ENCODE measurements at places on chromosomes 7 and 10.

DNA sequence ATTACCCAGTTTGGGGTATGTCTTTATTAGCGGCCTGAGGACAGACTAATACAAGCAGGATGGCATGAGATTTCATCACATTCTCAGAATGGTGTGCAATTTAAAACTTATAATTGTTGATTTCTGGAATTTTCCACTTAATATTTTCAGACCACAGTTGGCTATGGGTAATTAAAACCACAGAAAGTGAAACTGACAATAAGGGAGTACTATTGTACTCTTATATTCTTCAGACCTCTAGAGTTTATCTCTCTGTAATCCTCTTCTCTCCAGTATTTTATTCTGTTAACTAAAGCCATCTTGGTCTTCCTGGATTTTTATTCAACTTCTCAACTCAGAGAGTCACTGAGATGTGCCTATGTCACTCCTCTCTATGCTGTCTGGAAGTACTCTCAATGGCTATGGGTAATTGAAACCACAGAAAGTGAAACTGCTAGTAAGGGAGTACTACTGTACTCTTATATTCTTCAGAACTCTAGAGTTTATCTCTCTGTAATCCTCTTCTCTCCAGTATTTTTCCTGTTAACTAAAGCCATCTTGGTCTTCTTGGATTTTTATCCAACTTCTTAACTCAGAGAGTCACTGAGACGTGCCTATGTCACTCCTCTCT lies 118.3 kb downstream of the PPP1R17 start:
- no peak for DNase-seq

DNA sequence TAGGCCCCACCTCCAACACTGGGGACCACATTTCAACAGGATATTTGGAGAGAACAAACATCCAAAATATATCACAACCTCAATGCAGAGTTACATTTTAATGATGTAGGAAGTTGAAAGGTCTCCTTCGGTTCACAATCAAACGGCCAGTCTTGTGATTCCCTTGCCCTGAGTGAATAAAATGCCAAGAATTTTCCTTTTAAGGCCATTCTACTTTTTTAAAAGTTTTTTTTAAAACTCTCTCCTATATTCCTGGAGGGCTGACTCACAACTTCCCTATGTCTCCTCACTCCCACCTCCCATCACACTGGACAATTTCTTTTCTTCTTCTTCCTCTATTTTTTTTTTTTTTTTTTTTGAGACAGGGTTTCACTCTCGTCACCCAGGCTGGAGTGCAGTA lies 693.6 kb upstream of the AUTS2 start:
- no peak for DNase-seq

DNA sequence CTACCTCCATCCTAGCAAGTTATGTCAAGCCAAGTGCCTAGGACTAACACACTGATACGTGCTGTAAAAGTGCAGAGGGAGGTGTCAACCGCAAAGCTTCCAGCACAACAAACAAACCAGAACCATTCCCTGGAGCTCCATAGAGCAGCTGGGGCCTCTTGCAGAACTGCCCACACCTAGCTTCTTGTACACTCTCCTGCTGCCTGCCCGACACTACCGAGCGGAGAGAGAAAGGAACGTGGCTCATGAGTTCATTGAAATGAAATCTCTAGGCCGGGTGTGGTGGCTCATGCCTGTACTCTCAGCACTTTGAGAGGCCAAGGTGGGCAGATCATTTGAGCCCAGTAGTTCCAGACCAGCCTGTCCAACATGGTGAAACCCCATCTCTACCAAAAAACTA lies 73.5 kb downstream of the MKI67 start:
- DNase-seq = no peak

GRCh38 chr10:73731588-73732375 lies 12.4 kb upstream of the SEC24C start:
- DNase-seq = no peak

DNA sequence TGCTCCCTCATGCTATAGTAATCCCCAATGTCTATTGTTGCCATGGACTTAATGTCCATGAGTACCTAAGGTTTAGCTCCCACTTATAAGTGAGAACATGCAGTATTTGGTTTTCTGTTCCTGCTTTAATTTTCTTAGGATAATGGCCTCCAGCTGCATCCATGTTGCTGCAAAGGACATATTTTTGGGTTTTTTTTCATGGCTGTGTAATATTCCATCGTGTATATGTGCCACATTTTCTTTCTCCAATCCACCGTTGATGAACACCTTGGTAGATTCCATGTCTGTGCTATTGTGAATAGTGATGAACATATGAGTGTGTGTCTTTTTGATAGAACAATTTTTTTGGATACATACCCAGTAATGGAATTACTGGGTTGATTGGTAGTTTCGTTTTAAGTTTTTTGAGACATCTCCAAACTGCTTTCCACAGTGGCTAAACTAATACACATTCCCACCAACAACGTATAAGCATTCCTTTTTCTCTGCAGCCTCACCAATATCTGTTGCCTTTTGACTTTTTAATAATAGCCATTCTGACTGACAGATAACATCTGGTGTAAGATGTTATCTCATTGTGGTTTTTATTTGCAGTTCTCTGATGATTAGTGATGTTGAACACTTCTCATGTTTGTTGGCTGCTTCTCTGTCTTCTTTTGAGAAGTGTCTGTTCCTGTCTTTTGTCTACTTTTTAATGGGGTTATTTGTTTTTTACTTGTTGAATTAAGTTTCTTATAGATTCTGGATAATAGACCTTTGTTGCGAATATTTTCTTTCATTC lies 68.8 kb upstream of the IFRD1 start:
- no peak for DNase-seq

DNA sequence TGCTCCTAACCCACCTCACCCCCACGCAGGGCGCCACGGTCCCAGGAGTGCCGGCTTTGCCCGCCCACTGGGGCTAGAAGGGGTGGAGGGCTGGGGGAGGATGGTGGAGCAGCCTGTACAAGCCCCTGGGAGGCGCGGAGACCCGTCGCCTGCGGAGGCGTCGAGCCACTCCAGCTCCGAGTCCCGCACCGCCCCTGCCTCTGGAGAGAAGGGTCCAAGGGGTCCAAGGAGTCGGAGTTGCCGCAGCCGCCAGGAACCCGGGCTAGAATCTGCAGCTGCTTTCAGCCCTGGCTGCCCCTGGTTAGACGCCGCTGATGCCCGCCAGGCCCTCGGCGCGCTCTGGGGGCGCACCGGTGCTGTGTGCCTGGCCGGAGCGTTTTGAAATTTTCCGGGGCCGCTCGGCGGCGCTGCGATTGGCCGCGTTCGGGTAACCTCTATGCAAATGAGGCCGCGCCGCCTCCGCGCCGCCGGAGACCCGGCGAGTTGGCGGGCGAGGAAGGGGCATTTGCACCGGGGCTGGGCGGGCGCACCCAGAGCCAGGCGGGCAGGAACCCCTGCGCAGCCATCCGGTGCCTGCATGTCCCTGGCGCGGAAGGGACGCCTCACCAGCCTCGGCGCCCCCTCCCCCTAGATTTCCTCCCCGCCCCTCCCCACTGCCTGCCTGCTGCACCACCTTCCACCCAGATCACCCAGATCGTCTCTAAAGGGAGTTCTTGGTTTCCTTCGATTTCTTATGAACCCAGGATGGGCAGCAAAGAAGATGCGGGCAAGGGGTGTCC lies at the start of gene HMX2:
HMX2 (plus strand) TSS at position 502 of the 779 bp plus-strand sequence; CDS start at position 745, 243 bp downstream.
- DNase-seq = no peak

DNA sequence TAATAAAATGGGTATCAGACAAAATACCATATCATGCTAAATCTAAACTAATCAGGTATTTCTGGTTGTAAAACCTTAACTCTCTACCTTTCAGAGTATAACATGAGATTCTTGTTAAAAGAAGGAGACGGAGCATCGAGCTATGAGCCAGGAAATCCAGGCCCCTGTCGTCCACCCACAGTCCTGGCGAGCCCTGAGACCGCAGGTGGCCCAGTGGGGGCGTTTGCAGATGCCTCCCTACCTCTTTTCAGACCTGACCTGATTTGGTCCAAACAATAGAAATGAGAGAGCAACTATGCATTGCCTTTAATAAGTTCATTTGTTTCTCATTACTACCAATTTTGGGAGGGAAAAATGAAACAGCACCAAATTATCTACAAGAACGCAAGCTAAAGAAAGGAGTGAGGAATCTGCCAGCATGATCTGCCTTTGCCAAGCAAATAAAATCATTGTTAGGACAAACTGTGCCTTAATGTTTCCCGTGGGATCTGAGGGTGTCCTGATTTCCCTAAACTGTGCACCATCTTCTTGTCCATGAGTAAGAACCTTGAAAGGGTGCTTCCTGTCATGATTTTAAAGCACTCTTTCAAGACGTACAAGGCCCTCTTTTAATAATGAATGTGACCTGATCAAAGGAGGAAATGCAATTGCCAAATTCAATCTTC lies 166.7 kb downstream of the TCERG1L start:
- DNase-seq = no peak

DNA sequence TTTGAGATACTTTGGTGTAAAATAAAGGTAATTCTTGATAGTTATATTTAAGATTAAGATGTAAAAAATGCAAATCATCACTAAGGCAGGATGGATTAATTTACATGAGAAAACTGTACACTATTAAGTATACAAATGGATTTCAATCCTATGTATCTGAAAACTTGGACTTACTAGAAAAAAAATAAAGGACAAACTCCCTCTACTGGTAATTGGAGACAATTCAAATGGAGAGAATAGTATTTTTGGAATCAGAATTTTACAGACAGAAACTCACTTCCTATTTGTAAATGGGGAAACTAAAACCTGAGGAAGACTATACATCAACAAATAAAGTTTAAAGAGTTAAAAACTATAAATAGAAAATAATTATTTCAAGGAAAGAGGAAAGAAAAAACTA lies 62.6 kb downstream of the CUL2 start:
- no peak for DNase-seq

DNA sequence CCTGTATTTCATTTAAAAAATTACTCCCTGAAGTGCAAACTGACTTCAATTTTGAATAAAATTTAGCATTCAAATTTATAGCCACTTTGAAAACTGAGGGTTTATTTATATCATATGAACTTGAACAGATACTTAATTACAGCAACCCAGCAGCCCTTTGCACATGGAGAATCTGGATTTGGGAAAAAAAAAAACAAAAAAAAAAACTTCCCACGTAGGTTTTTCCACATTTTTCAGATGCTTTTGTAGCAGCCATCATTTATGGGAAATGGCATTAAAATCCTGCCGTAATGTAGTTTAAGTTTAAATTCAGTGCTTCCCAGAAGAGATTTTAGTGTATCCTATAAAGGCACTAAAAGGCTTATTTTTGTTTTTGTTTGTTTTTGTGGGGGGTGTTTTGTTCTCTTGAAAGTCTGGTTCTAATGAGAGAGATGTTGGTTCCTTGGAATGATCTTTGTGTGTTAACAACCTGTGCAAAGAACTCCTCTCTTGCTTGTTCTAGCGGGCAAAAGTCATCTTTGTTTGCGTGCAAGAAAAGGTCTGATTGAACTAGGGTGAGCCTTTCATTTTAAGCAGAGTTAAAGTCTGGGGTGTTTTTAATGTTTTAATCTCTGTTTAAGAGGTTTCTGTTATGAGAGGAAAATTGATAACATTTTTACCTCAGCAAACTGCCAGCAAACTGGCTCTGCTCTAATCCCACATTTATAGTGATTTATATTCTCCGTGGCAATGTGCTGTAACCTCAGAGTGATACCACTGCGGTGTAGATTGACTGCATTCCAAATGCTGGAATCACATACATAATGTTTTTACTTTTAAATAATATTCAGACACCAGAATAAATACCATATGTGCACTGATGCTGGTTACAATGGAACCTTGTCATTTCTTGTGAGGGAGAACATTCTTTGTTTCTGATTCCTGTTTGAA lies 105.5 kb downstream of the WNT2 start:
- DNase-seq = no peak

DNA sequence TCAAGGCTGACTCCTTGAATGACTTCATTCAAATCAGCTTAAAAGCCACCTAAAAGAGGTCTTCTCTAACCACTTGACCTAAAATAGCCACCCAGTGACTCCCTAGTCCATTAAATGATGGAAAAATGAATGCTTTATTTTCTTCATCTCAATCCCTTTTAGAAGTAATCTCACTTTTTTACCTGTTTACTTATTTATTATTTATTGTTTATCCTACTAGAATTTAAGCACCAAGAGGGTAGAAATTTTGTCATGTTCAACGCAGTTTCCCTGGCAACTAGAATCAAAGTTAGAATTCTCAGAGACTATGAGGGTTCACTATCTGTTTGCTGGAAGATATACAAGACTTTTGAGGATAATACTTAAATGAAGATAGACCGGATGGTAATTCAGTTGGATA lies at the start of gene LIPJ:
LIPJ (plus strand) TSS at position 301 of the 400 bp plus-strand sequence. CDS start 3,926 bp downstream, outside the sequence.
- no peak for DNase-seq

DNA sequence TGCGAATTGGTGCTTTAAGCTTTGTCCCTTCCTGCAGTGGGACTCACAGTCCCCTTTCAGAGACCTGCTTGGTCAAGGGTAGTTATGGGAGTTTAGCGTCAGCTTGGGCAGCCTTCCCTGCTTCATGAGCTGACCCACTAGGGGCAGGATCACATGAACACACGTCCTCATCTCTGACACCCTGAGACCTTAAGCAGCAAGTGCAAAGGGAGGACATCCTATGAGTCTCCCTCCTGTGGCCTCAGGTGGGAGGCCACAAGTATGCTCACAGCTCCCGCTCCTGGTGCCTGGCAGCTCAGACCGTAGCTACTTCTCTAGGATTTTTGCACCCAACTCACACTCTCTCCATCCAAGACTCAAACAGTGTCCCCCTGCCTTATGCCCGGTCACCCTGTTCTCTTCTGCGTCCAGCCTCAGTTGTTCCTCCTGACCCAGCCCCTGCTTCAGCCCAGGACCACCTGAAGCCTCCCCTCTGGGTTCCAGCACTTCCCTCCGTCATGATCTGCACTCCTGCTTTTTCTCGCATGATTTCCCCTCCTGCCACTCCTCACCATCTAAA lies 136.6 kb upstream of the FAM20C start:
- DNase-seq = no peak

- DNase-seq = no peak
Measured at GRCh38 chr7:140544388-140544826, 65.1 kb upstream of the MKRN1 start.

DNA sequence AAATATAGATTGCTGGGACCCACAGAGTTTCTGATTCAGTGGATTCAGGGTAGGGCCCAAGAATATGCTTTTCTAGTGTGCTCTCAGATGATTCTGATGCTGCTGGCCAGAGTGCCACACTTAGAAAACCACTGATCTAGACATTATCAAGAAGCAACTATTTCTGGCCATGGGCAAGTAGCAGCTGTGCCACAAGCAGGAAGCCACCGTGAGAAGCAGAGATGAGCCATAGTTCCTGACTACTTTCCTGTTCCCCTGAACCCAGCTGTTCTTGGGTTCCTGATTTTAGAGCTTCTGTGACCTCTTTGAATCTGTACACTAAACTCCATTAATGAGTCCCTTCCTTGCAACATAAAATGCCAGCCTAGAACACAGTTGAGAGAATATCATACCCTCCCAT lies 38.1 kb upstream of the PIK3AP1 start:
- no peak for DNase-seq

DNA sequence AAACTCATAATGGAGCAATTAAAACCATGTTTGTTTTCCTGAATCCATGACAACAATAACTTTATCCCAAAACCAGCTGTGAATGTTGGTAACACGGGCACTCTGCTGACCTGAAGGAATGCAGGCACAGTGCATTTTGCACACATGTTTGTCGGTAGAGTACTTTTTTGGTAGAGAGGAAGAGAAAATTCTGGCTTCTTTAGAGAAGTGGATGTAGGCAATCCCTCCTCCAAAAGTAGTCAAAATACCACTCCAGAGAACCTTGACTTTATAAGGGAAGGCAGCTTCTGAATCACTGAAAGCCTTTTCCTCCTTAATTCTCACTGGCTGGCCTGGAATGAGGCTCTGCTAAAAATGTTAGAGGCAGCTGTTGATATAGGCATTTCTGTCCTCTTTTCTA lies 15.8 kb upstream of the ACTA2 start:
- DNase-seq = no peak

Measured in NCI-H2081 (cell line).